ENCODE measurements at places on chromosomes 6 and 20.

DNA sequence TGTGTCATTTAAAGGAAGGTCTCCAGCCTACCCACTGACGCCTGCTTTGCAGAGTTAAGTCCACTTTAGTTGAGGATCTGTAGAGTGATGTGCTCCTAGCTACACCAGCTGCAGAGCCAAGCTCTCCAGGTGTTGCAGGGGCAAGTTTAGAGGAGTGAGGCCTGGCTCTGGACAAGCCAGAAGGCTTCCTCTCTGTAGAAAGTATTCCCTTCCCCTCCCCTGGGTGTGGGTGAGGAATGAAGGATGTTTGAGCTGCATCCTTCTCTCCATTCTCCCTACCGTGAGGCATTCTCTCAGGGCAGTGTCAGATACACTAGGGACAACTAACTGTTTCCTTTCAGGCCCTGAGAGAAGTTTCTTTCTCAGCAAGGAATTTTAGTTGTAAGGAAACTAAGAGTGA, 66.5 kb downstream of the ELOVL5 start:
- DNase-seq = no peak

DNA sequence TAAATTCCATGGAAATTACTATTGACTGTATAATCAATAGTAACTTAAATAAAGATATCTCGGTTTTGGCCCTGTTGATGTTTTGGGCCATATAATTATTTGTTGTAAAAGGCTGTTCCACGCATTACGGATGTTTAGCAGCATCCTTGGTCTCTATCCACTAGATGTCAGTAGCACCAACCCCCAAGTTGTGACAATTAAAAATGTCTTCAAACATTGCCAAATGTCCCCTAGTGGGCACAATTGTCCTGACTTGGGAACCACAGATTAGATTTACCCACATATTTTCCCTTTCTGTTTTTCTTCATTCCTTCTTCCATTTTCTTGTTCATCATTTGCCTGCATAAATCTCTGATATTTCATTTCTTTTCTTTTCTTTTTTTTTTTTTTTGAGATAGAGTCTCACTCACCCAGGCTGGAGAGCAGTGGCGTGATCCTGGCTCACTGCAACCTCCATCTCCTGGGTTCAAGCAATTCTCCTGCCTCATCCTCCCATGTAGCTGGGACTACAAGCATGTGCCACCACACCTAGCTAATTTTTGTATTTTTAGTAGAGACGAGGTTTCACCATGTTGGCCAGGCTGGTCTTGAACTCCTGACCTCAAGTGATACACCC, 13.6 kb upstream of the WFDC8 start:
- DNase-seq = no peak

DNA sequence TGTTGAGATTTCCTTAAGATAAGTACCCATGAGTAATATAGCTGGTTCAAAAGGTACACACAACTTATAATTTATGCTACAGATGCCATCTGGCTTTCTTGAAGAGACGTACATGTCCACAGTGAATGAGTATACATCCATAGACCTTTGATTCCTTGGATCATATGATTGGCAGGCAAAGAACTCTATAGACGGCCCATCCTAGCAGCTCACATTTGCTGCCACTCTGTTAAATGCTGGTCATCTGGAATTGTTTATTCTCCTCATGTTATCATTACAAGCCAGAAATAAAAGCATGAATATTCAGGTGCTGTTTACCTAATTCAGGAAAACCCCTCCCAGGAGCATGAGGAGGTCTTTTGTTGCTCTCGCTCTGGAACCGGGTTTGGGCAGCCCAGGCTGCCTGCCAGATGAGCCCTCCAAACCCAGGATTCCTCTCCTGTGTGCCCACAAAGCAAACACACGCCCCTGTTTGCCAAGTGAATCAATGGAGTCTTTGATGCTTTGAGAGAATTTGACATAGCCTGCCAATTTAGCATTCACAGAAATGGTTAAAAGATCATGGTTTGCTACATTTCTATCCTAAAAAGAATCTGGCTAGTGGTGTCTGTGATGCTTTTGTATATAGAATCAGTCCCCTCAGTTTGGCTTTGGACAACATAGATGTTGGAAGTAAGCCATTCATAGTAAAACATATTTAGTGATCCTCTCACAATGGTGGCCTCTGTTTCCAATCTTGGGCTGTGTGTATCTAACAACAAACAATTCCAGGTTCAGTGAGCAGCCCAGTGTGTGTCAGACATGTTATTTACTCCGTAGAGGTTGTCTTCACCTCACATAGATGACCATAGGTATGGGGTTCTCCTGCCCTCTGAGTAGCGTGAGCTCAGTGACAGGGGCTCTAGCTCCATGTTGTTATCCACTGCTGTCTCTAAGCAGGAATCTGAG, 17.5 kb upstream of the PLCG1 start:
- DNase-seq = no peak

DNA sequence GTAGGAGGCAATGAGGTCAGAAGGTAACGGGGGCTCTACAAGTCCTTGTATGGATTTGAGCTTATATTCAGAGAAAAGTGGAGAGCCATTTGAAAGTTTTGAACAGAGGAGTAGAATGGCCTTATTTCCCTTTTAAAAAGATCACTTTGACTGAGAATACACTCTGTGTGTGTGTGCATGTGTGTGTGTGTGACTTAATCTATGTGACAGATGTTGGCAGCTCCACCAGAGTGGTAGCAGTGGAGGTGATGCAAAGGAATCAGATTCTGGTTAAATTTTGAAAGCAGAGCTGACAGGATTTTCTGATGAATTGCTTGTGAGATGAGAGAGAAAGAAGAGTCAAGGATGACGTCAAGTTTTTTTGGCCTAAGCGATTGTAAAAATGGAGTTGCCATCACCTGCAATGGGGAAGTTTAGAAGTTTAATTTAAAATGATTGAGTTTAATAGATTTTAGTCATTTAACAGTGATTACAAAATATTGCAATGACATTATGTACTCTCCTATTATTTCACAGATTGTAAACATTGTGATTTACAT, 172.2 kb upstream of the HEY2 start:
- no peak for DNase-seq

GRCh38 chr6:111994791-111995190, 59.1 kb upstream of the CCN6 start:
- no peak for DNase-seq

DNA sequence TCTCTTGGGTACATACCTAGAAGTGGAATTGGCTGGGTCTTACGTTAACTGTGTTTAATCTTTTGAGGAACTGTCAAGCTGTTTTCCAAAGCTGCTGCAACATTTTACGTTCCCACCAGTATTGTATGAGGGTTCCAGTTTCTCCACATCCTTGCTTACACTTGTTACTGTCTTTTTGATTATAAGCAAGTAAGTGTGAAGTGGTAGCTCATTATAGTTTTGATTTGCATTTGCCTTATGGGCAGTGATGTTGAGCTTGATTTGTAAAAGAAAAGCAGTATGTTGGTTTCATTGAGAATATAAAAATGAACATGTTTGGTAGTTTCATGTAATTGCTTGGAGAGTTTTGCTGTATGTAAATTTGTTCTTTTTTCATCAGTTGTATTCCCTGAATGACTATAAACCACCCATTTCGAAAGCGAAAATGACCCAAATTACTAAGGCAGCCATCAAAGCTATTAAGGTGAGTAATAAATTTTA, 40.4 kb downstream of the SCAF8 start:
- DNase-seq = no peak

- no peak for DNase-seq
Measured at GRCh38 chr6:163017801-163018200, 290.0 kb downstream of the PACRG start.

GRCh38 chr6:30578051-30578450, 6.8 kb downstream of the ABCF1 start:
- no peak for DNase-seq

DNA sequence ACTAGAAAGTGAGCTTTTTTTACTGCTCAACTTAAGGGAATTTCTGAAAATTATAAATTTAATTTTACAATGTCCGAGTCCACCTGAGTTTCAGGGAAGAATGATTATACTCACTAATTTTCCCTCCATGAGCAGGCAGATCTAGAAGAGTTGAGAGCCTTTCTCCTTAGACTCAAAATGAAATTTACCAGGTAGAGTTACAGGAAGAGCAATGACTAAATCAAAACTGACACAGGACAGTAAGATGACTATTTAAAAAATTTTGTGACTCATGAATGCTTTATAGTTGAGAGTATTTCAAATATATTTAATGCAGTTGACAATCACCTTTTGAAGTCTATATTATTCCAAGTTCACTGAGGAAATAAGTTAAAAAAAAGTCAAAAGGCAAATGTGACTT, 198.1 kb upstream of the NRSN1 start:
- DNase-seq = no peak

- DNase-seq = no peak
Measured at GRCh38 chr6:168828035-168828434, 387.1 kb downstream of the SMOC2 start.

DNA sequence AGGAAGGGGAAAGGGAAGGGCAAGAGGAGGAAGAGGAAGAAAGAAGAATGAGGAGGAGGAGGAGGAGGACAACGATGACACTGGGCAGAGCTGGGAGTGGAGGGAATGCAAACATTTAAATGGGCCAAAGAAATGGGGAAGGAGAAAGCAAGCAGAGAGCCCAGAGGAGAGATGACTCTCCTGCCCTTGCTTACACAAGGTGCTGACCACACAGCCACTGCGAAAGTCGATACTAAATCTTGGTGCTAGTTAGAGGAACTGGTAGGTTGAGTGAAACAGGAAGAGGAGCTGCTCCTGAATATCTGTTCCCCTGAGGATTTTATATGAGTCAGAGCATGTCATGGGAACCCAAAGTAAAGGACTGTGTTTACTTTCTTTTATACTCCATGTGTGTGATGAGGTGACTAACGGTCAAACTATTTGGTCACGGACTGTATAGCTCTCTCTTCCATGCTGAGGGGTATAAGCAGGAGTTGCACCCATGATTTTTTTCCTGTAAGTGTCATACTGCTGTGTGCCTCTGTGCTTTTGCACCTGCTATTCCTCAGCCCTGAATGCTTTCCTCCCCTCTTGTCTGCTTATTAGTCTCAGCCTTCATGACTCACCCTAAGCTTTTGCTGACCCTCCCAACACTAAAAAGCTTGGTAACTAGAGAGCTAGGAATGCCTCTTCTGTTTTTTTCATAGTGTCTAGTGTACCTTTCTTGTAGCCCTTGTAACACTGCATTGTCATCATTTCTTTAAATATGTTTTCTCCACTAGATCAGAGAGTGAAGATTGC, 9.5 kb upstream of the PAQR8 start:
- no peak for DNase-seq

- DNase-seq = no peak
Measured at GRCh38 chr20:33442136-33443005, 1.2 kb downstream of the SNTA1 start.

GRCh38 chr20:9112541-9113515, 43.9 kb downstream of the PLCB4 start:
- no peak for DNase-seq

- DNase-seq = no peak
Measured at GRCh38 chr6:48389146-48390043, 278.4 kb upstream of the PTCHD4 start.

DNA sequence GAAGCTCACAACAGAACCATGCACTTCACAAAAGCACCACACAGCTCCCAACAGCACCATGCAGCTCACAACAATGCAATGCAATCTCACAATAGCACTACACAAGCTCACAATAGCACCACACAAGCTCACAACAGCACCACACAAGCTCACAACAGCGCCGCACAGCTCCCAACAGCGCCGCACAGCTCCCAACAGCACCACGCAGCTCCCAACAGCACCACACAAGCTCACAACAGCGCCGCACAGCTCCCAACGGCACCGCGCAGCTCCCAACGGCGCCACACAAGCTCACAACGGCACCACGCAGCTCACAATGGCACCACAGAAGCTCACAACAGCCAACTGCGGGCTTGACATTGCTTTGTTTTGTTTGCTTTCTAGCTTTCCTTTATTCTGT, 198.1 kb downstream of the DLL1 start:
- DNase-seq = no peak

GRCh38 chr6:113277111-113277510, 580.0 kb upstream of the MARCKS start:
- DNase-seq = no peak

- no peak for DNase-seq
Measured at GRCh38 chr6:168043848-168044415, 35.1 kb downstream of the FRMD1 start.

DNA sequence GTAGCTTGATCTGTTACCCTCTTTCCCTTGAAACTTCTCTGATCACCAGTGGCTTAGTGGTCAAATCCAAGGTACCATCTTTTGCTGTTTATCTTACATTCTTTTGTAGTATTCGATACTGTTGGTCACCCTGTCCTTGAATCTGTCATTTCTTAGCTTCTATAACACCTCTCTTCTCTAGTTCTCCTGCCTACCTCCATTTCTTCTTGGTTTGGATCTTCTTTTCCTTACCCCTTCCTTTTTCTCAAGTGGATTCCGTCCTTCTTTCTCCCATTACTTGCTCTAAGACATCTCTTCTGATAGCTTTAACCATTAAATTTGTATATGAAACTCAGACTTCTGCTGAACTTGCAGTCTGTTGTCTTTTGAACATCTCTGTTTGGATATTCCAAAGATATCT, 39.9 kb downstream of the QKI start:
- DNase-seq = no peak

DNA sequence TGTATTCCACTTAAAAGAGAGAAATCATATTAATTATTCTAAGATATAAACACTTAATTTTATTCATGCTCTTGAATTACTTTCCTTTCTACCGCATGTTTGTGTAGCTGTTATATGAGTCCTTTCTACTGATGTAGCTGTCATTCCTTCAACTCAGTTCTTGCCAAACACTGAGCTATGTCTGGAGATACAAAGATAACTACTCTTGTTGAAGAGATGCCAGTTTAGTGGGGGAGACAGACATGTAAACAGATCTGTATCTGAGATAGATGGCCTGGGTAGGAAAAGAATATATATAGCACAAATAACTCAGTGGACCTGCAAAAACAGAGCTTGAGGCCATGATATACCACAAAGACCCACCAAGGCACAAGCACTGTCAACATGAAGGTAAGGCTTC, 157.3 kb downstream of the BTBD9 start:
- DNase-seq = no peak

DNA sequence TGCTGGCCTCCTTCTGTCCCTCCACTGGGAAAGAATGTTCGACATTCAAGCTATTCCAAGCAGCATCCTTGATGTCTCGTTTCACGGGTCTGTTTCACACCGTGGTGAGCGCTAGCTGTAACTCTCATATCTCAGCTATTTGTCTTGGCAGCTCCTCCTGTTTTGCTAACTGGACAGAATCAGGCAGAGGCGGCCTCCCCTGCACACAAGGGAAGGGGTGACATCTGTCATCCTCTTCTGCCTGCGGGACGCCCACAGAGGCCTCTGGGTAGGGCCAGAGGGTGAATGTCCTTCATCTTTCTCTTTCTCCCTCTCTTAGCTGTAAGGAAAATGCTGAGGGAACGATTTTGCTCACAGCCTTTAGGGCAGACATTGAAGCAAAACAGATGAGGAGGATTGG, 232.8 kb upstream of the GMDS start:
- no peak for DNase-seq

Data from activated T-helper 1 cell treated with Interleukin-2 at 50 U/mL for 16 hours (primary cell).